ENCODE measurements at places on chromosomes 4 and X. TPM values are rescaled to one million over a fixed set of nuclear protein-coding genes. Genes with fewer than 3 reads are reported as not detected.

The CPE gene
- not detected for total RNA-seq

The CPZ gene
- not detected for total RNA-seq

The MAD2L1 gene
- 37.2 TPM for total RNA-seq

The MAGEC3 gene
- total RNA-seq = not detected

The KLHL4 gene
- not detected for total RNA-seq

The SPATA4 gene
- total RNA-seq = not detected

The ZNF711 gene
- total RNA-seq = 15.2 TPM

The PRICKLE3 gene
- 4.0 TPM for total RNA-seq

- no peak for DNase-seq
Measured at GRCh38 chr4:174256277-174256713, 27.2 kb downstream of the FBXO8 start.

DNA sequence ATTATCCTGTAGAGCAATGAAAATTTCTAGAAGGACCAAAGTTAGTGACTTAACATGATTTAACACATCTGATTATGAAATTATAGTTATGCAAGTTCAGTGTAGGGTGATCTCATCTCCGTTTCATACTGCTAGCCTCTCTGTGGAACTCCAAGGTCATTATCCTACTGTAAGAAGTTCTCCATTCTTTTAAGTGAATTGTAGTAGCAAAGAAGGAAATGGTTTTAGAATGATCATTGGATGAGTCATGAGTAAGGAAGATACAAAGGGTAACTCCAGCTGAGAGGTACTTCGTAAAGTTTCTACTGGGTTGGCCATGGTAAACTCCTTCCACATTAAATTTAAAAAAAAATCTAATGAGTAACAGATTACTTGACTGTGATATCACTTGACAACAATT lies 215.0 kb upstream of the GIMD1 start:
- no peak for DNase-seq

DNA sequence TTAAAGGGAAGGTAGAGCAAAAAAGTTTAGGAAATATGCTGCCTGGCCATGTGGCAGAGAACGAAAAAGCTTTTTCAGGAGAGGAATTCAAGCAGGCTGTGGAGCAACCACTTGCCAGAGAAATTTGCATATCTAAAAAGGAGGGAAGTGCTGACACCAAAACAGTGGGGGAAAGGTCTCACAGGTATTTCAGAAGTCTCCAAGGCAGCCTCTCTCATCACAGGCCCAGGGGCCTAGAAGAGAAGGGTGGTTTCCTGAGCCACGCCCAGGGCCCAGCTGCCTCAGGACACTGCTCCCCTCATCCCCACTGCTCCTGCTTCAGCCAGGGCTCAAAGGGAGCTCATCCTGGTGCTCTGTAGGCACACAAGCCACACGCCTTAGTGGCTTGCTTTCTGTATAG lies 29.9 kb upstream of the STS start:
- DNase-seq = peak; percentile 83

DNA sequence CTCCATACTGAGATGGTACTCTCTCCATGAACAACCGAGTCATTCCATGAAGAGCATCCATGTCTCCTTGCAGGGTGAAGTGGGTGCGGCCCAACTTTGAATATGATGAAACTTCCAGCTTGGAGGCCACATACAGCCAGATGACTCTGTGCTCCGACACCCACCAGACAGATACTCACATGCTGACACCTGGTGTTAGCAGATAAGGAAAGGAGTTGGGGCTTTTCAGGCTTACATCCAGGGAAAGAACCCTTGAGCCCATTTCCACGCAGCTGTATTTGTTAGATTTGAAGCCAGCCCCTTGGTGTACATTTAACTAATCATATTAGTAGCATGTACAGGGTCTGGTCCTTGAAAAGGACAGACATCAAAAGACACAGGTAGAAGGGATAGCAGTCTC lies 62.1 kb upstream of the PRRG3 start:
- DNase-seq = no peak

GRCh38 chrX:99705701-99706100 lies 704.4 kb downstream of the PCDH19 start:
- no peak for DNase-seq

GRCh38 chr4:86544310-86544966 lies 49.7 kb upstream of the PTPN13 start:
- no peak for DNase-seq

DNA sequence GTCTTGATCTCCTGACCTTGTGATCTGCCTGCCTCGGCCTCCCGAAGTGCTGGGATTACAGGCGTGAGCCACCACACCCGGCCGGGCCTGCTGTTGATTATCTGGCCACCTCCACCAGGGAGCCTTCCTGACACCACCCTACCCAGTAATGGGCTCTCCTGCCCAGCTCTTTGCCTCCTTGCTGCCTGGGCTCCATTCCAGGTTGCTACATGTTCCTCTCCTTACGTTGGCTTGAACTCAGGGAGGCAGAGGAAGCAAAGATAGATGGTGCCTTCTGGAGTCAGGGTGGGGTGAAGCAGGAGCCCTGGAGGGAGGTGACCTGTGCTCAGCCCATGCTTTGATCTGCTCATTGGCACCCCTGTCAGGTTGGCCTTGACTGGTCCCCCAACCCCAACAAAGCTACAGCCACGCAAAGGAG lies 26.3 kb downstream of the FLNA start:
- DNase-seq = no peak

DNA sequence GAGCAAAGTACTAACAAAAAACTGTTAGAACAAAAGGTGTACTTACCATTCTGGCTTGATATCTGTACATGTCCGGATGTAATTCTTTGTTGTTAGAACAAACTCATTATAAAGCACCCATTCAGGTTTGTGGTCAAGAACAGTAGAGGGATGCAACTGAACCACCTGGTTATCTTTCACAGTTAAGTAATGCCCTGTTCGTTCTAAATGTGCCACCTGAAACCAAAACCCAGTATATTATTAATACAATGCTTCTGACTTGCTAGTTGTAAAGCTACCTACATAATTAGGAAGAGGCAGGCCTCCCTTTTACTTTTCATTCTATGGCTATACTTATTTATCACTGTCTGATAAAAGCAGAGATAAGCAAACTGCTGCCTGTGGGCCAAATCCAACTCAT lies 54.8 kb downstream of the DHX15 start:
- no peak for DNase-seq

DNA sequence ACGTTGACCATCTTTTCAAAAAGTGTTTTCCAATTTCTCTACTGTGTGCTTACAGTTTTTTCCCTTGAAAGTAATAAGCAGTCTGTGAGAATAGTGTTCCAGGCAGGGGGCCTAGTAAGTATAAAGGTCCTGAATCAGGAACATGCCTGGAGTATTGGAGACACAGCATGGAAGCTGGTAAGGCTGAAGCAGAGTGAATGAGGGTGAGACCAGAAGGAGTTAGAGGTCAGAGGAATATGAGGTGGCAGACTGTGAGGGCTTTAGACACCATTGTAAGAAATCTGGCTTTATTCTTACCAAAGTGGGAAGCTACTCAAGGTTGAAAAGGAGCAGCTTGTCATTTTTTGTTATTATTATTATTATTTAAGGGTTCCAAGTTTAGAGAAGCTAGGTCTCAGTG lies 107.4 kb downstream of the CT47B1 start:
- no peak for DNase-seq

- DNase-seq = peak; percentile 91
Measured at GRCh38 chrX:14032406-14032805, 2.7 kb upstream of the GEMIN8 start.

DNA sequence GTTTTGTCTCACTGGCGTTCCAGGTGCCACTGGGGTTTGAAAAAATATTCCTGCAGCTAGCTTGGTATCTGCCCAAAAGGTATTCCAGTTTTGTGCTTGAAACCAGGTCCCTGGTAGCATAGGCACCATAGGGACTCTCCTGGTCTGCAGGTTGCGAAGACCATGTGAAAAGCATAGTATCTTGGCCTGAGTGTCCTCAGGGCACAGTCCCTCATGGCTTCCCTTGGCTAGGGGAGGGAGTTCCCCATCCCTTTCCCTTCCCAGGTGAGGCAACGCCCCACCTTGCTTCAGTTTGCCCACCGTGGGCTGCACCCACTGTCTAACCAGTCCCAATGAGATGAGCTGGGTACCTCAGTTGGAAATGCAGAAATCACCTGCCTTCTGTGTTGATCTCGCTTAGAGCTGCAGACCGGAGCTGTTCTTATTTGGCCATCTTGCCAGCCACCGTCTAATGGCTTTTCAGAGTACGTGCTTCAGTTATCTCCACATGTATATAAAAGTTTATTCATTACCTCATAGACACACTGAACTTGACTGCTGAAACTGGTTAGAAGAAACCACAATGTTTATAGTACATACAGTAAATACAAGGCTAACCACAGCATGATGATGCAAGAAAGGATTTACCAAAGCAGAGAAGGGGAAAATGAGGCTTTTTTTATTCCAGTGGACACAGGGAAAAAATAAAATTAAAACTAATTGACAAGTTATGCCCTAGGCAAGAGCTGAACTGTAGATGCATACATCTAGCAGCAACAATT lies 10.6 kb downstream of the PBDC1 start:
- DNase-seq = no peak

DNA sequence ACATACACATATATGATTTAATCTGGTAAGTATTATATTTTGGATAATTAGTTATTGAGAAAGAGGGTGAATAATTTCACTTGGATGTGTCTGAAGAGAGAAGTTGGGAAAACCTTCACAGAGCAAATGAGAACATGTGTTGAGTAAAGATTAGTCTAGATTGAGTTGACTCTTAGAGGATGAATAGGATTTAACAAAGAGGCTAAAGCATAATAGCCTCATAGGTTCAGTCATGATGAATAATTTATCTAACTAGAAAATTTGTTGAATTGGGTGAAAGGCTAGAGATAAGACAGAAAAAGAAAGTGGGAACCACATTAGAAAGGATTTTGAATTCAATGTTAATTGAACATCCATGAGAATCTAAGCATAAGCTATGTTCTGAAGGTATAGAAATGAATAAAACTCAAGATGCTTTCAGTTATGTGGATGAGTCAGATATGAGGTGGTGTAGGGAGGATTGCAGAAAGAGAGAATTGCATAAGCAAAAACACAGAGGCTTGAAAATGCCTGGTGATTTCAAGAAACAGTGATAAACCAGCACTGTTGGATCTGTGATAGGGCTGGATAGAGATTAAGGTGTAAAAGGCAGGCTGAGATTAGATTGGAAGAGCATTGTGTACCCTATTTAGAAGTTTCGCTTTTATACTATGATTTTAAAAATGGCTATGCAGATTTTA lies 207.6 kb upstream of the NR3C2 start:
- peak; percentile 16 for DNase-seq

Data from Karpas-422 (cell line).